Activated CD8-positive, alpha-beta memory T cell treated with anti-CD3 and anti-CD28 coated beads for 1 hour (primary cell): ENCODE measurements at places on chromosomes 5 and 9.

- DNase-seq: no peak
Observed at GRCh38 chr5:4230786-4231641, 635.4 kb downstream of the IRX1 start.

DNA sequence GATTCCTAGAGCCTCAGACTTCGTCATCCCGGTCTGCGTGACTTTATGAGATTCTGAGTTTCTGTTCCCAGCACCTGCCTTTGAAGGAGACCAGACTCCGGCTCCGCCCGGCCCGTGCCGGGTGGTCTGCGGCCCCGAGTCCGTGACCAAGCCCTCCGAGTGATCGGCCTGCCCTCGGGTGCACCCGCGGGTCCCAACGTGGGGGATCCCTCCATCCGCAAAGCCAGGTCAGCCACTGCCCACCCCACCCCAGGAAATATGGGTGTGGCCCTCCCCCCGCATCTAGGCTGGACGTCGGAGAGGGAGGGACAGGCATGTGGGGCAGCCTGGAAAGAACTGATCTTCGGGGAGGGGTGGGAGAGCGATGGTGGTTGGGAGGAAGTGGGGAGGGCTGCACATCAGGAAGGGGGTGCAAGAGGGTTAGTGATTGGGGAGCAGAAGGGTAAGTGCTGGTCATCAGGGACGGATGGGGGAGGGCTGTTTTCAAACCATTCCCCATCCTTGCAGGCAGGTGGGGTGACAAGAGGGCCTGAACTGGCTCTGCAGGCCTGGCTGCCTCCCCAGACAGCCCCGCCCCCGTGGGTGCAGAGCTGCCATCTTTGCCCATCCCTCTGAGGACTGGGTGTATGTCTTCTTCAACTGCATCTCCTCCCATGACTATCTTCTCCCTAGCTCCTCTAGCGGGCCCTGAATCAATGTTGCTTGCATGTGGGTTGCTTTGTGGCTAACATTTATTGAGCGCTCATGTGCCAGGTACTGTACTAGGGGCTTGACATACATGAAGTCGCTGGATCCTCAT lies 747 bp downstream of the LRSAM1 start:
- DNase-seq: no peak

DNA sequence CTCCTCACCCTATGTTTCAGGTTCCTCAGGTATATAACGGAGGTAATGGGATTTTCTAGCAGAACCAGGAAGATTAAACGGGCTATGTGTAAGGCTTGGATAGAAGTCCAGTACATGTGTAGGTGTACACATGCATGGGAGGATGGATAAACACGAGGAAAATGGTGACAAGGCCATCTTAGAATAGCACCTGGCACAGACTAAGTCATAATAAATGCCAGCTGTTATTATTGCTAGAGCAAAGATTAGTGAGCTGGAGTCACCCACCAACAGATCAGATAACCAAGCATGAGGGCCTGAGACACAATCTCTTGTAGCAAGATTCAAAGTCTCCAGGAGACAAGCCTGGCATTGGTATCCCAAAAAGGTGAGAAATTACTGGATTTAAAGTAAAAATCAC lies 21.1 kb downstream of the SPOCK1 start:
- DNase-seq: no peak

GRCh38 chr5:14129123-14129522 lies 14.0 kb upstream of the TRIO start:
- no peak for DNase-seq

DNA sequence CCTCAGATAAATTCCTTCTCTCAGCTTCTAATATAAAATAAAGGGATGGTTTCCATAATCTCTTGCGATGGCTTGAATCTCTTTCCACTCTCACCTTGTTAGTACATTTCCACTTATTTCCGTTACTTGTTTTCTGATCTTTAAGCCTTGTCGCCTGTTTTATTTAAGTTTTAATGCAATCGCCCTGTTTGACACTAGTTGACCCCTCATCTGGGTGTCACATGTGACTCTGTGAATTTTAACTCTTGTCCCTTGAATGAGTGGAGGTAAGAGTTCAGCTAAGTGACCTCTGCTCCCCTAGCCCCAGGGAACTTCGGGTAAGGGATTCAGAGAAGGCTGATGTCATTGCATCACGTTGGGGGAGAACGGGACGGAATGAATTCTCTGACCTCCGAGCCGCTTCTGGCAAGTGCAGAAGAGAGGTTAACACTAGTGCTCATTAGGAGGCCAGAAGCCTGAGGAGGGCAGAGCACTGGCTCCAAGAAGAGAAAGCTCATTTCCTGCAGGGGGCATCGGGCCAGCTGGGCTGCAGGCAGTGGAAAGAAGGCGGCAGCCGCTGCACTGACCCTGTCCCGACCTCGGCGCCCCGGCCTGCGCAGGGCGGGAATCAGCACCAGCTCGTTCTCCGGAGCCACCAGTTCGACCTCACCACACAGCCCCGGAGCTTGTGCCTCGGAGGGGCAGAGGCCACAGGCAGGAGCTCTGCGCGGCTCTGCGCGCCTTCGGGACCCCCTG lies 569 bp downstream of the HINT2 start:
- no peak for DNase-seq

DNA sequence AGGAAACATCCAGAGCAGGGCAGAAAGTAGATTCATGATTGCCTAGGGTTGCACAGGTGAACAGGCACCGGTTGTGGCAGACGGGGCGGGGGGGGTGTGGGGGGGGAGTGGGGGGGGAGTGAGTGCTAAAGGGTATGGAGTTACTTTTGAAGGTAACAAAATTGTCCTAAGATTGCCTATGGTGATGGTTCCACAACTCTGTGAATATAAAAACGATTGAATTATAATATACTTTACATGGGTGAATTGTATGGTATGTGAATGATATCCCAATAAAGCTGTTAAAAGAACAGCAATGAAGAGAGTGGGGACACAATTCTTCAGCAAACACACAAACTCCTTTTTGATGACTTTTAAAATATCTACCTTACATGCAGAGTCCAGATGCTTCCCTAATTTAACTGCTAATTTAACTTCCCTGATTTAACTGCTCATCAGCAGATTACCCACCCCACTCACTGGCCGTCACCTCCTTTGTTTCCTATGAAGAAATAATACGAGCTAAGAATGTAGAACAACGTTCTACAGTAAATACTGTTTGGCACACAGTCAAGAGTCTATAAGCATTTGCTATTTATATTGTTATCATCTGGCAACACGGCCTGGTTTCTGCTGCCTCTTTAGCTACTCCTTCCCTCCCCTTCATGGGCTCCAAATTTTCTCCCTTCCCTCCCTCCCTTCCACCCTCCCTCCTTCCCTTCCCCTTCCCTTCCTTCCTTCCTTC lies 83.5 kb downstream of the PTCH1 start:
- no peak for DNase-seq

- DNase-seq: no peak
Observed at GRCh38 chr9:470552-471194, 256.0 kb downstream of the DOCK8 start.

DNA sequence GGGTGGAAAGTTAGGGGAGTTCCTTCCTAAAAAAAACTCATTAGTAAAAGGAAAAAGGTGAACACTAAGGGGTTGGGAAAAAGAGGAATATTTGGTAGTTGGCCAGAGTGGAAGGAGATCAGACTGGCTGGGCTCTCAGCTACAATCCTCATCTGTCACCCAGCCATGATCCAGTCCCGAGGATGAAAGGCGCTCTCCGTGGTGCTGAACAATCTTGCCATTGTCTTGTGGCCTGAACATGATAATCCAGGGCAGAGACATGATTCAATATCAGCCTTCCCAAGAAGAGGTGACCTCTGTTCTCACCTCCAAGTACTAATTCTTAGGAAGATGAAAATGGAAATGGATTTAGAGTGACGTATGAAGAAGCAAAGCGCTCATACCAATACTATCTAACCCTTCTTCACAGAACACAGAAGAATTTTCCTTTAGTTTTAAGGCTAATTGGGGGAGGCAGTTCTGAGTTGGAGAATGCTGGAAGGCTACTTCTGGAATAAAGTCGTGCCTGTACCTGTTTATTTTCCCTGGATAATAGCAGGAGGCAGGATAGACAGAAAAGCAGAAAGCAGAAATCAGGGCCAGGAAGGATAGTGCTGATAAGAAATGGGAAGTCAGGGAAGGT lies 36.6 kb upstream of the MYORG start:
- DNase-seq: no peak
